GM12864 (cell line): ENCODE measurements at places on chromosomes 7 and 10.

- no peak for DNase-seq
These were observed 6.2 kb downstream of the TET1 start for GRCh38 chr10:68566351-68566750.

DNA sequence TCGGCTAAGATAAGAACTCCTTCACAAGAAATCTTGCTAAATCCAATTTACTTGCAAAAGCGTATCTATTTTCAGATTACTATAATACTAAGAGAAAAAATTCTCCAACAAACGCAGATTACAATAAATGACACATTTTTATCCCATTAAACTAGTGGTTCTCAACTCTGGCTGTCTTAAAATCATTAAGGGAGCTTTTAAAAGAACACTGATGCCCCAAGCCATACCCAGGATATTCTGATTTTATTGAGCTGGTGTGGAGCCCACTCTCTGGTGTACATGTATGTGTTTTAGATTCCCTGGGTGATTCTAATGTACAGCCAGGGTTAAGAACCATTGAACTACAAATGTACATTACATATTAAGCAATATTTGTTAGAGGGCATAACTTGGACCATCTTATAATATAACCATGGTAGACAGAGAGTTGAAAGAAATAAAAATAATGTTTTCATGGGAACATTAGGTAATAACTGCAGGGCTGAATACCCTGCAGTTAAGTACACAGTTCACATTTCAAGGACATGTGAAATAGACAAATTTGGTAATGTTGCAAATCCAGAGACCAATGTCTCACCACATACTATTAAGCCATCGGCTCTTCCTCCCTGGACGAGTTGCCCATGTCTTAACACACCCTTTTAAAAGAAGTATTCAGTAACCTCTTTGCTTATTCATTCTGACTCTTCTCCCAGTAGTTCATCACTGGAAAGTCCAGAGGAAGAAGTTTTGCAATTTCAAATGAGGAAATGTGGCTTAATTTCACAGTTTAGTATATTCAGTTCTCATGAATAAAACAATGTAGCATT lies 6.2 kb downstream of the GSAP start:
- DNase-seq: no peak

DNA sequence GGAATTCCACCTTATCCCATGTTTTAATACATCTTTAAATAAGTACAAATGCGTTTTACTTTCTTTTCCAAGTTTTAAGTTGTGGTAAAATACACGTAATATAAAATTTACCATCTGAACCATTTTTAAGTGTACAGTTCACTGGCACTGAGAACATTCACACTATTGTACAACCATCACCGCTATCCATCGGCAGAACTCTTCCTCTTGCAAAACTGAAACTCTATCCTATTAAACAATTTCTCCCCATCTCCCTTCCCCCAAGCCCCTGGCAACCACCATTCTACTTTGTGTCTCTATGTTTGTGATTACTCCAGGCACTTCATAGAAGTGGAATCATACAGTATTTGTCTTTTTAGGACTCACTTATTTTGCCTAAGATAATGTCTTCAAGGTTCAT lies 33.8 kb downstream of the HIP1 start:
- DNase-seq: no peak

DNA sequence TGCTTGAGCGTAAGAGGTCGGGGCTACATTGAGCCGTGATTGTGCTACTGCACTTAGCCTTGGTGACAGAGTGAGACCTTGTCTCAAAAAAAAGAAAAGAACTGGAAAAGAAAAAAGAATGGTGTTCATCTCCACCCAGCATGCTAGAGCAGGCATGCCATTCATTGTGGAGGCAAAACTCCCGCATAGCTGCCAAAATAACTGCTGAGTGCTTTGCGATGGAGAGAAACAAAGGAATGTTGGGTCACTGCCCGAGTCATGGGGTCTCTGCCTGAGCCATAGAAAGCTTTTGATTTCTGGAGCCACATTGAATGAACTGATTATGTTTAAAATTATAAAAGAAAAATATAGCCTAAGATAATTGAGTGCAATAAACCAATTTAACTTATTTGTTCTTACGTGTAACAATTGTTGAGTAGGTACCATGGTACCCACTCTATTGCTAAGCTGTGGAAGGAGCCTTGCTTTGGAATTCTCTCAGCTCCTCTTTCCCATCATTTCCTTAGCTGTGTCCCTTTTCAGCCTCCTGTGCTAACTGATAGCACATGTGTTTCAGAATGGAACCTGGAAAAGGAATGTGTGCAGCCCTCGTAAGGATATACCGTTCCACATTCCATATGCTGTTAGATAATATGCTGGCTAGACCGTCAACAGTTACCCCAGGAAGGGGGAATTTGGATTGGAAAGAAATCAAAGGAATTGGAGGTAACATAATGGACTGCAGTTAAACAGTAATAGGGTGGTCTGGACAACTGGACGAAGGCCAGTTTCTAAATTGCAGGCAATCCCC lies 99.0 kb downstream of the KIAA1217 start:
- DNase-seq: no peak

- no peak for DNase-seq
These were observed 820 bp downstream of the WAC start for GRCh38 chr10:28533571-28534304.
